RKO (cell line): ENCODE measurements at places on chromosomes 2 and 18.

- peak; percentile 82 for DNase-seq
Measured at GRCh38 chr2:62817995-62818713, 112.6 kb downstream of the EHBP1 start.

DNA sequence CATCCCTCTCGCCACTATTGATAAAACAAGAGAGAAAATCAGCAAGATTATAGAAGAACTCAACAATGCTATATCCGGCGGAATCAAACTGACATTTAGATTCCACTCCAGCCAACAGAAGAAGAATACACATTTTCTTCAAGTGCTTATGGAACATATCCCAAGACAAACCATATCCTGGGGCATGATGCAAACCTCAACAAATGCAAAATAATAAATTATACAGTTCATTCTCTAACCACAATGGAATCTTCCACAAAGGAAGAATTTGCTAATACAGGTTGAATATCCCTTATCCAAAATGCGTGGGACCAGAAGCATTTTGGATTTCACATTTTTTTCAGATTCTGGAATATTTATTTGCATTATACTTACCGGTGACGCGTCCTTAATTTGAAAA is 51.4 kb upstream of the YPEL5 start:
- no peak for DNase-seq

- DNase-seq: no peak
Measured at GRCh38 chr2:71888751-71889445, 258.8 kb downstream of the CYP26B1 start.

DNA sequence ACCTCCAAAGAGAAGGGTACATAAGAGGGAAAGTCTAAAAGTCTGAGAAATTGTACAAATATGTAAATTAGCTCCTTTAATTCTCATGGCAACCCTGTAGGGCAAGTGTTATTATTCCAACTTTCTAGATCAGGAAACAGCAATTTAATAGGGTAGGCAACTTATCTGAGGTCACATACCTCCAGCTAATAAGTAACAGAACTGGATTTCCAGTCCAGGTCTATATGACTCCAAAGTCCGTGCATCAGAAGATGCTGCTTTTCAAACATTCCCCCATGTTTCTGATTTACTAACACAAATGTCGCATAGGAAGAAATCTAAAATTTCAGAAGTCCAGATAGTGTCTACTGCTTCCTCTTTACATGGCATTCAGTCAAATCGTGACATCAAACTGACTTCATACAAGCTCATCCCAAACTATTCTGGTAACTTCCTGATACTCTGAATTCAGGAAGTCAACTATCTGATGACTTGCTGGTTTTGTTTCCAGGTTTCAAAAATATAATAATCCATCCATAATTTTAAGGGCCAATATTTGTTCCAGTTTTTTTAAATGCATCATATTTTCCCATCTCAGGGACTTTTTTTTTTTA is 419.3 kb upstream of the ACVR2A start:
- no peak for DNase-seq

DNA sequence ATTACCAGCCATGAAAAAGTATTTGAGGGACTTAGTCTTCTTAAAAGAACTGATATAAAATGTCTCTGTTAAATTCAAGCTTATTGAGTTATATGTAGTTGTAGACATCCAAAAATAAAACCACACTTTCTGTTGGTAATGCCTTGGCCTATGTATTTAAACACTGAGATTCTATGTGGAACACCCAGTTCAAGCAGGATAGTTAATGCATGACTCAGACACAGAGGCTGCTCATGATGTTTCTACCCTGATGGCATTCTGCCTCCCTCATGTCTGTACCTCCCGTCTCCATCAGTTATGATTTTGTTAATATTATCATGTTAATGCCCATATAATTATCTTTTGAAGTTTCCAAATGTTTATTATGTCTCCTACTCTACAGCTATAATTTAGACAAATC is 164.5 kb downstream of the XIRP2 start:
- peak; percentile 22 for DNase-seq

GRCh38 chr2:3291750-3292149 is 85.9 kb downstream of the EIPR1 start:
- DNase-seq: no peak

DNA sequence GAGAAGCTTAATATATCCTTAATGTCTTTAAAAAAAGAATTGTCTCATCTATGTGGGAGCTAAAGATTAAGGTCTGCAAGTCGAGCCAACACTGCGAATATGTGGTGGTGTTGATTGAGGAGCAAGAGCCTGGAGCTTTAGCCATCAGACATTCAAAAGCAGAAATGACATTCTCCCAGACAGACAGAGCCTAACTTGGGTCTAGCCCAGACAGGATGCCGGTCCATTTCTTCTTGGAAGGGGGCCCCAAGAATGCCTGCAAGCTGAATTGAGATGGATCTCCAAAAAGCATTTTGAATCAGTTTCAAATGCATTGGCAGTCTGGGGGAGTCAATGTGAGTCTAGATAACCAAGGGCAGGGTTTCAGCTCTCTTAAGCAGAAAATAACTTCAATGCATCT is 30.1 kb upstream of the EML4 start:
- no peak for DNase-seq

- no peak for DNase-seq
Measured at GRCh38 chr18:5197032-5197434, at the start of gene AKAIN1. Gene AKAIN1 (minus strand): TSS chr18:5197257. CDS start chr18:5197053, 204 bp downstream.

DNA sequence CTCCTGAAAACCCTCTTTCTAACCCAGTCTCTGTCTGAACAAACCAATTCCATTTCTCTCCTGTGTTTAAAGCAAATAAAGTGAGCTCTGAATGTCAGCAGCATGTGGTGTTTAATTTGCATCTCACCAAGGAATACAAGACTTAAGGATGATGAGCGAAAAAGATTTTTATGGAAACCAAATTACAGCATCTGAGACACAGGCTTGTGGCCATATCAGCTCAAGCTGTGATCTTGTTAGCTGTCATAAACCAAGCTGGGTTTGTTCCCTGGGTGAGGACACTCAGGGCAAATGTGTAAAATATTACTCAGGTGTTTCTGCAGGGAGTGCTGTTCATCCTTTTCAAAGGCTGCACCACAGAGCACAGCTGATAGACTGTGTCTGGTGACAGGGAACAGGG is 129.3 kb upstream of the REV1 start:
- DNase-seq: no peak

GRCh38 chr2:23235292-23235691 is 149.7 kb upstream of the KLHL29 start:
- no peak for DNase-seq

GRCh38 chr2:64114063-64114911 is 29.9 kb downstream of the PELI1 start:
- DNase-seq: no peak

DNA sequence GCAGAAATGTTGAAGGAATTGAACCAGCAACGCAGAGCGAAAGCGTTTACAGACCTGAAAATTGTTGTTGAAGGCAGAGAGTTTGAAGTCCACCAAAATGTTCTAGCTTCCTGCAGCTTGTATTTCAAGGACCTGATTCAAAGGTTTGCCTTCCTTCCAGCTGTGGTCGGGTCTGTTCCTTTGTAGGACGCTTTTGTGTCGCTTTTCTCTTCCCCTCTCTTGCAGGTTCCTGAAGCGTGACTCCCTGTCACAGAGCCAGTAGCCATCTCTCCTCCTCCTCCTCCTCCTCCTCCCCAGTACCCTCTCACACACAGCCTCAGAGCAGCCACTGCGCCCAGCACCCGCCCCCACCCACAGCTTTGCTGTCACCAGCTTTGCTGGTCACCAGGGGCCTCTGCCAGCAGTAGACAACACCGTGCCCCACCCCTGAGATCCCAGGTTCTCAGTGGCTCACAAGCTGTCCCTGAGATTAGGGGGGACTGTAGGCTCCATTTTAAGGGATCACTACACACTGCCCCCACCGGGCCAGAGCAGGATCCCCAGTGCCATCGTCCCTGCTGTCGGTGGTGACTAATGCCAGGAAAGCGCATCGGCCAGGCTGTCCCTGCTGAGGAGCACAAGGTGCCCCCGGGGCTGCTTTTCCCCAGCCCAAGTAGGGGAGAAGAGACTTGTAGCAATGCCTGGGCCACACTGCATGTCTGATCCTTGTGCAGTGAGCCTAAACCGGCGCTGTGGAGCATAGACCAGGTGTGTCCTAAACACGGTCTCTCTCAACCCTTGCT is 242.3 kb downstream of the ATAD2B start:
- DNase-seq: no peak
